ENCODE measurements at places on chromosomes 4 and X.

- H3K4me1 ChIP-seq, result peaks cover 26% of the 10 kb centered on the region
- H3K27ac ChIP-seq, result no peak overlapping the region
- H3K36me3 ChIP-seq, result no peaks in the 10 kb centered on the region
- no peak for DNase-seq
- H3K4me3 ChIP-seq, result peak overlapping the region; percentile 18
These were observed 75.3 kb downstream of the BCOR start for GRCh38 chrX:40022421-40022820.

DNA sequence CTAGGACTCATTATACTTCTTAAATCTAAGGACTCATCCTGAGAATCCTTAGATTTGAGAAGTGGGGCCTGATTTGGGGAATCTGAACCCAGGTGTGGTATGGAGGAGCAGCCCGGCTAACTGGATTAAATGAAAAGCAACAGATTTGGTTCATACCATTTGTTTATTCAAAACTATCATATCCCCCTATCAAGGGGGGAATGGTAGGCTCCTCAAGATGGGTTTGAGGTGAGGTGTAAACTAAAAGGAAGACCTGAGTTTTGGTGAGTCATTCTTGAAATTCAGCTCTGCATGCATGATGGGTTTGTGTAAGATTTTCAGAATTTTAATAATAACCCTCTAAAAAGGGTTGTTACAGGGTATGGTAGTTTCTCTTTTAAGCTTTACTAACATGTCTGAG, 53.4 kb downstream of the CASP6 start:
- H3K27ac ChIP-seq, result no peak overlapping the region
- H3K36me3 ChIP-seq, result peaks cover 10% of the 10 kb centered on the region
- no peak for DNase-seq
- no peaks in the 10 kb centered on the region for H3K27me3 ChIP-seq

DNA sequence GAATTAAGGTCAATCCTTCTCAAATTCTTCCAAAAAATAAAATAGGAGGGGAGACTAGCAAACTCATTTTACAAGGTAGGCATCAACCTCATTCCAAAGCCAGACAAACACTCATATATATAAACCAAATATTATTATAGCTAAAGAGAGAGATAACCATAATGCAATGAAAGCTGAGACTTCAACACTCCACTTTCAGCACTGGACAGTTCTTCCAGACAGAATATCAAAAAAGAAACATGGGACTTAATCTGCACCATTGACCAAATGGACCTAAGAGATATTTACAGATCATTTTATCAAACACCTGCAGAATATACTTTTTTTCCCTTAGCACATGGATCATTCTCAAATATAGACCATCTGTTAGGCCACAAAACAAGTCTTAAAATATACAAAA, 15.5 kb upstream of the EDA2R start:
- DNase-seq, result no peak
- peaks cover 3% of the 10 kb centered on the region for H3K27me3 ChIP-seq
- no peak overlapping the region for H3K4me3 ChIP-seq

DNA sequence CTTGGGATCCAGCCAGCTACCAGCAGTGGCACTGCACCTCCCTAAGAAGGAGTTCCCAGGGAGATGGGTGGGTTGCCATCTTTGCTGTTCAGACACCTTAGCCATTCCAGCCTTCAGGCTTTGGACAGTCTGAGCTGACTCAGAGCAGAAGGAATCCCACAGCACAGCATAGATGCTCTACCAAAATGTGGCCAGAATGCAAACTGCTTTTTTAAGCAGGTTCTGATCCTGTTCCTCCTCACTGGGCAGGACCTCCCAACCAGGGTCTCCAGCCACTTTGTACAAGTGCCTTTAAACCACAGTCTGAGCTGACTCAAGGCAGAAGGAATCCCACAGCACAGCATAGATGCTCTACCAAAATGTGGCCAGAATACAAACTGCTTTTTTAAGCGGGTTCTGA, 209.0 kb downstream of the NPNT start:
- no peaks in the 10 kb centered on the region for H3K27me3 ChIP-seq
- no peak overlapping the region for H3K4me3 ChIP-seq
- DNase-seq, result no peak

GRCh38 chr4:38911257-38911656, 43.7 kb downstream of the FAM114A1 start:
- H3K27me3 ChIP-seq, result peaks cover 2% of the 10 kb centered on the region
- no peaks in the 10 kb centered on the region for H3K36me3 ChIP-seq
- H3K4me1 ChIP-seq, result no peaks in the 10 kb centered on the region
- H3K27ac ChIP-seq, result no peak overlapping the region
- no peak for DNase-seq
- H3K4me3 ChIP-seq, result no peak overlapping the region

- peaks cover 25% of the 10 kb centered on the region for H3K36me3 ChIP-seq
- peaks cover 22% of the 10 kb centered on the region for H3K4me1 ChIP-seq
- H3K27me3 ChIP-seq, result peaks cover 3% of the 10 kb centered on the region
- peak overlapping the region; percentile 79 for H3K27ac ChIP-seq
- H3K4me3 ChIP-seq, result peak overlapping the region; percentile 71
These were observed 15.8 kb upstream of the CXorf38 start for GRCh38 chrX:40663078-40663740.

GRCh38 chr4:129163427-129163826, 67.5 kb downstream of the C4orf33 start:
- DNase-seq, result no peak
- H3K36me3 ChIP-seq, result no peaks in the 10 kb centered on the region
- H3K27ac ChIP-seq, result no peak overlapping the region
- H3K4me3 ChIP-seq, result no peak overlapping the region

GRCh38 chr4:76238236-76238635, 13.3 kb upstream of the FAM47E start:
- H3K36me3 ChIP-seq, result peaks cover 6% of the 10 kb centered on the region
- no peak for DNase-seq
- peaks cover 7% of the 10 kb centered on the region for H3K27me3 ChIP-seq
- H3K4me1 ChIP-seq, result no peaks in the 10 kb centered on the region
- H3K27ac ChIP-seq, result no peak overlapping the region
- no peak overlapping the region for H3K4me3 ChIP-seq

DNA sequence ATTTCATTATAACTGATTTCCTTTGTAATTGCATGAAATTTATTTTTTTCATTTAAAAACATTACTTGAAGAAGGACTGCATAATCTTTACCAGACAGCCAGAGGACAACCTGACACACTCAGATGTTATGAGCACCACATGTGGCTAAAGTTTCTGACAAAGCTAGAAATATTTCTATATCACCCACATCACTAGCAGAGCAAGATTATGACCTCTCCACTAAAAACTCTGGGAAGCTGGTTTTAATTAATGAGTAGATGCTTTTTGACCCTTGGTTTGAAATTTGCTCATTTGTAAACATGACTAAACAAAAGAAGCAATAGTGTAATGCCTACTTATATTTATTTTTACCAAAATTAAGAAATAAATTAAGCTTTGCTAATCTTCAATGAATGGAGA, 661.5 kb upstream of the EPHA5 start:
- H3K4me3 ChIP-seq, result no peak overlapping the region
- no peaks in the 10 kb centered on the region for H3K27me3 ChIP-seq
- no peaks in the 10 kb centered on the region for H3K4me1 ChIP-seq
- H3K27ac ChIP-seq, result no peak overlapping the region

- DNase-seq, result no peak
- no peaks in the 10 kb centered on the region for H3K36me3 ChIP-seq
- H3K4me1 ChIP-seq, result no peaks in the 10 kb centered on the region
- no peak overlapping the region for H3K27ac ChIP-seq
- no peaks in the 10 kb centered on the region for H3K27me3 ChIP-seq
These were observed 598.3 kb downstream of the SPRY1 start for GRCh38 chr4:123994917-123995316.

DNA sequence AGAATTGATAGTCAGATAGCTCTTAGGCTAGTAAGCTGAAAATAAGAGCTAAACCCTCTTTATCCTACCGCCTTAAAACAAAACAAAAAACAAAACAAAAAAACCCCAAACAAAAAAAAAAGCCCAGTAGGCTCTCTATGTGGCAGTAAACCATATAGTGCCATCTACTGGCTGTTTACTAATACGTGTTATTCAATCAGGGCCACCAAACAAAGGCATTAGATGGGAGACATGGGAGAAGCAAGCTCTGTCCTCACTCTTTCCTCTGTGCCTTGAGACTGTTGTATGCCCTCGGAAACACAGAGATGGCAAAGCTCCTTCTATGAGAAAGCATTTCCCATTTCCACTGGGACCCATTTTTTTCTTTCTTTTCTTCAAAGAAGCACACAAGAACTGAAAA, 148.8 kb upstream of the MID1 start:
- H3K4me1 ChIP-seq, result no peaks in the 10 kb centered on the region
- no peaks in the 10 kb centered on the region for H3K36me3 ChIP-seq
- no peak overlapping the region for H3K4me3 ChIP-seq
- H3K27ac ChIP-seq, result no peak overlapping the region
- no peak for DNase-seq

DNA sequence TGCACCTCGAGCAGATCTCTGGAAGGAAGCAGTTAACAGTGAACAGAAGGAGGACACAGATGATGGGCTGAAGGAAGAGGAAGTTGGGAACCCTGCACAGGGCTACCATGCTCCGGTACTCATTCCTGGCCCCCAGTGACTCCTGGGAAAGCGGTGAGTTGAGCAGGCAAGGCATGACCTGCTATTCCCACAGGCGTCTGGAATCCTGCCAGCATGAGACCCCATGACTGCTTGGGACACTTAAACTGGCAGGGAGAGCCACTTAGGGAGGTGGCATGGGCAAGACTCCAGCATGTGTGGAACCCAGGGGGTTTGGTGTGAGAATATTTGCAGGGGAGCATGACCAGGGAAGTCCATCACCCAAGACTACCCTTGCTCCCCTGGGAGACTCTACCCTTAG, 1056.4 kb upstream of the POU3F4 start:
- H3K27me3 ChIP-seq, result no peaks in the 10 kb centered on the region
- H3K4me3 ChIP-seq, result no peak overlapping the region
- no peak overlapping the region for H3K27ac ChIP-seq
- no peaks in the 10 kb centered on the region for H3K36me3 ChIP-seq
- DNase-seq, result no peak

DNA sequence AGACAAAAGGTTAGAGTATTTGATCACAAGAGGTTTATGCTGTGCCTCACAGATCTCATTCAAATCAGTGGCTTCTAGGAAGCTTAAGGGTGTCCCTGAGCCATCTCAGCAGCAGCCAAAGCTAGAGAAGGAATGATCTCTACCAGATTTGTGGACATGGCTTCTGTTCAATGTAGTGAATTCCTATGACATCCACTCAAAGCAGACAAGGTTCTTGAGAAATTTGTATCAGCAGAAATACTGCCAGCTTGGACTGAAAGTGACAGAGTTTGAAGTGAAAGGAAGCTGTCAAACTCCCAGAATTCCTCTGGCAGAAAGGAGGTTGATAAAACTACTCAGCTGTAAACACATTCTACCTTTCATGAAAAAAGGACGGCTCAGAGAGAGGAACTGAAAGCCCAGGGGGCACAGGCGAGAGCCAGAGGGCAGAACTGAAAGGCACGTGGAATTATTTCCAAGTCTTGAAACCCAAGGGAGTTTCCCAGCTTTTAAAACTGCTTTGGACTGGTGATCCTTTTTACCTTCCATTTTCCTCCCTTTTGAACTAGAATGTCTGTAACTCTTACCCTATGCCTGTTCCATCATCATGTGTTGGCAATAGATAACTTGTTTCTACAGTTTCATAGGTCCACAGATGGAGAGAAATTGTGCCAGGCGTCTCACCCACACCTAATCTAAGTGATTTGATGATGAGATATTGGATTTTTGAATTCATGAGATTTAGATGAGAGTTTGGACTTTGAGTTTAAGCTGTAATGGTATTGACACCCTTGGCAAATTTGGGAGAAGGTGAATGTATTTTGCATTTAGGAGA, 14.5 kb upstream of the MED14 start:
- no peaks in the 10 kb centered on the region for H3K4me1 ChIP-seq
- no peak overlapping the region for H3K27ac ChIP-seq
- H3K27me3 ChIP-seq, result peaks cover 7% of the 10 kb centered on the region
- no peaks in the 10 kb centered on the region for H3K36me3 ChIP-seq

DNA sequence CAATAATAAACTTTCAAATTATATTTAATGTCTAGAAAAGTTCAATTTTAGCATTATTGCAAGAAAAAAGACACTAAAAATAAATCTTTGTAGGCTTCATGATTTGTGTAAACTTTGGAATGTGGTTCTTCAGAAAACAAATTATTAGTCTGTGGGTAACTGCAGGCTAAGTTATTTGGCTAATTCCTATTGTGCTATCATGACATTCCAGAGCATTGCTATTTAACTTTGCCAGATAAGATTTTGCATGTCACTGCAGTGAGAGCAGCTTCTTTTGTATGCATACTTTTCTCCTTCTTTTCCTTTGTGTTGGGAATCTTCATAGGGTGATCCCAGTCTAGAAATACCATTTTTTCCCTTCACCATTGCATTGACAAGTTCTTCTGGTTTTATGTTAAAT, 130.0 kb downstream of the AWAT2 start:
- no peak overlapping the region for H3K4me3 ChIP-seq
- H3K27ac ChIP-seq, result no peak overlapping the region
- H3K36me3 ChIP-seq, result no peaks in the 10 kb centered on the region
- DNase-seq, result no peak

GRCh38 chr4:10180927-10181744, 64.5 kb upstream of the WDR1 start:
- DNase-seq, result peak; percentile 13
- H3K27me3 ChIP-seq, result peaks cover 4% of the 10 kb centered on the region
- H3K36me3 ChIP-seq, result no peaks in the 10 kb centered on the region
- no peak overlapping the region for H3K4me3 ChIP-seq
- H3K27ac ChIP-seq, result peak overlapping the region; percentile 0
- peaks cover 32% of the 10 kb centered on the region for H3K4me1 ChIP-seq

DNA sequence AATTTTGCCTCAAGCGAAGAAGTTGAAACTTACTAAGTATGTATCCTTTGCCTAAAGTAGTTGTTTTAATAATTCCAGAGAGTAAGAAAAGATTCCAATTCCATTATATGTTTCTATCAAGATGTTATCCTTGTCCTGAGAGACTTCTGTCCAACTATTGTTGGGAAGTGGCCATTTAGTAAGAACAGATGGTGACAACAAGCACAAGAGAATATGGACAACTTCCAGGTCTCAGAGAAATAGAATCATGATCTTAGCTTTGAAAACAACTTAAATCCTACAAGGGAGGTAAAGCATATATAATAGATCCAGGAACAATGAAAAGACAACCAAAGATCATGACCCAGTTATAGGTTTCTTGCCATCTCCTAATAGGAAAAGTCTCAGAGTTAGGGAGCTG, 486.6 kb upstream of the PCDH10 start:
- no peak for DNase-seq
- no peaks in the 10 kb centered on the region for H3K27me3 ChIP-seq
- no peak overlapping the region for H3K4me3 ChIP-seq

GRCh38 chr4:142079959-142080358, 443.6 kb downstream of the IL15 start:
- no peaks in the 10 kb centered on the region for H3K4me1 ChIP-seq
- no peak for DNase-seq
- H3K4me3 ChIP-seq, result no peak overlapping the region
- no peak overlapping the region for H3K27ac ChIP-seq
- H3K27me3 ChIP-seq, result no peaks in the 10 kb centered on the region

DNA sequence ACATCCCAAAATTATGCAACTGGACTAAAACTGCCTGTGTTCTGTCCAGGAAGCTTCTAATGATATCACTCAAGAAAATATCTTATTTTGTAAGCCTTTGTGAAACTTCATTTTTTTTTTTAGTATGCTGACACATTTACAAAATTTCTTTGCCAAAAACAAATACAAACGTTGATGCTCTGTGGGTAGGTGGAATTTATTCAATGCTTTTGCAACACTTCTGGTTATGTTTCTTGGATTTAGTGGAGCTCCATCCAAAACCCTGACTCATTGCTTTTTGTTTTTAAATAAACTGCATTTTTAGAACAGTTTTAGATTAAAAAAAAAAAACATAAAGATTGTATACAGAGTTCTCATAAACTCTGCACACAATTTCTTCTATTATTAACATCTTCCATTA, 250.9 kb upstream of the MAOA start:
- no peak for DNase-seq
- H3K36me3 ChIP-seq, result no peaks in the 10 kb centered on the region
- H3K27ac ChIP-seq, result no peak overlapping the region
- H3K4me3 ChIP-seq, result no peak overlapping the region
- peaks cover 2% of the 10 kb centered on the region for H3K27me3 ChIP-seq
- no peaks in the 10 kb centered on the region for H3K4me1 ChIP-seq
